ENCODE measurements at places on chromosomes 1 and 21. TPM values are rescaled to one million over a fixed set of nuclear protein-coding genes. Genes with fewer than 3 reads are reported as not detected.

The MR1 gene
- total RNA-seq, result 18.9 TPM

The RALGPS2 gene
- 8.5 TPM for total RNA-seq

The KCND3 gene
- total RNA-seq, result 12.1 TPM

The MYCL gene
- 6.0 TPM for total RNA-seq

The OR2L8 gene
- not detected for total RNA-seq

The CD101 gene
- total RNA-seq, result 6.7 TPM

The S100A2 gene
- 41.2 TPM for total RNA-seq

The ADGRB2 gene
- 7.6 TPM for total RNA-seq

DNA sequence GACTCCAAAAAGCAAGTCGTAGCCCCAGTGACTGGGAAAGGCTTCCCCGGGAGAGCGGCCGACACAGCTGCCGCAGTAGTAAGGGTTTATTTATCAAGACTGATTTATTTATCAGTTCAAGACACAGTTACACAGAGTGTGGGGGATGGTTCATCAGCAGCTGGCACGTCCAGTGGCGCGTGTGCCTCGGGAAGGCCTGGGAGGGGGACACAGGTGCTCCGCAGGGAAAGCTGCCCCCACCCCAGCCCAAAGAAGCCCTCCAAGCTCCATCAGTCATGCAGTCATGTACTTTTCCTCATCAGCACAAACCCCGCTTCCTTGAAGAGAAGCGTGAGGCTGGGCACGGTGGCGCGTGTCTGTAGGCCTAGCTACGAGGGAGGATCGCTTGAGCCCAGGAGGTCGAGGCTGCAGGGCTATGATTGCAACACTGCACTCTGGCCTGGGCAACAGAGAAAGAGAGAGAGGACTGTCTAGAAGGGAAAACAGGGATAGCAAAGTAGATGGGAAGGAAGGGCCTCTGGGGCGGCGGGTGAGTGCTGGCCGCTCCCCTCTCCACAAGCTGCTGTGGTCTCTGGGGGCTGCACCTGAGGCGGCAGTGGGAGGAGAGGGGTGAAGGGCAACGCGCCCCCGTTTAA lies 53.2 kb downstream of the PRKCZ start:
- H3K4me3 ChIP-seq, result no peak overlapping the region
- H3K4me1 ChIP-seq, result peaks cover 17% of the 10 kb centered on the region
- DNase-seq, result no peak

DNA sequence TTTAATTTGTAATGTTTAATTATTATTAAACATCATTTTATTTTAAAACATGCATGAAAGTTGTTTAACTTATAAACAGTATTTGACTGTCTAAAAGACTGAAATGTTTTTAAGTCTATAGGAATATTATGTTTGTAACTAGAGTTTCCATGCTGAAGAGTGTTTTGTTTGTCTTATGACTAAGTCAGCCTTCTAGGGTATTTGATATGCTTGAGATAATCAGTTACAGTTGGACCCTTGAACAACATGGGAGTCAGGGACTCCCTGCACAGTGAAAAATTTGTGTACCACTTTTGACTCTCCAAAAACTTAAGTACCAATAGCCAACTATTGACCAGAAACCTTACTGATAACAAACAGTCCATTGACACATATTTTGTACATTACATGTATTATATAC lies 45.5 kb upstream of the KANK4 start:
- no peaks in the 10 kb centered on the region for H3K27me3 ChIP-seq
- no peak overlapping the region for H3K4me3 ChIP-seq
- H3K36me3 ChIP-seq, result no peaks in the 10 kb centered on the region
- DNase-seq, result no peak
- H3K4me1 ChIP-seq, result no peaks in the 10 kb centered on the region
- H3K27ac ChIP-seq, result no peak overlapping the region

GRCh38 chr1:57116871-57117270 lies 151.1 kb upstream of the C8B start:
- DNase-seq, result no peak
- no peak overlapping the region for H3K27ac ChIP-seq
- no peaks in the 10 kb centered on the region for H3K27me3 ChIP-seq

GRCh38 chr1:160608057-160608456 lies 28.8 kb upstream of the CD84 start:
- H3K27me3 ChIP-seq, result no peaks in the 10 kb centered on the region
- no peak overlapping the region for H3K4me3 ChIP-seq
- no peak for DNase-seq
- no peaks in the 10 kb centered on the region for H3K36me3 ChIP-seq
- H3K27ac ChIP-seq, result no peak overlapping the region
- H3K4me1 ChIP-seq, result no peaks in the 10 kb centered on the region

DNA sequence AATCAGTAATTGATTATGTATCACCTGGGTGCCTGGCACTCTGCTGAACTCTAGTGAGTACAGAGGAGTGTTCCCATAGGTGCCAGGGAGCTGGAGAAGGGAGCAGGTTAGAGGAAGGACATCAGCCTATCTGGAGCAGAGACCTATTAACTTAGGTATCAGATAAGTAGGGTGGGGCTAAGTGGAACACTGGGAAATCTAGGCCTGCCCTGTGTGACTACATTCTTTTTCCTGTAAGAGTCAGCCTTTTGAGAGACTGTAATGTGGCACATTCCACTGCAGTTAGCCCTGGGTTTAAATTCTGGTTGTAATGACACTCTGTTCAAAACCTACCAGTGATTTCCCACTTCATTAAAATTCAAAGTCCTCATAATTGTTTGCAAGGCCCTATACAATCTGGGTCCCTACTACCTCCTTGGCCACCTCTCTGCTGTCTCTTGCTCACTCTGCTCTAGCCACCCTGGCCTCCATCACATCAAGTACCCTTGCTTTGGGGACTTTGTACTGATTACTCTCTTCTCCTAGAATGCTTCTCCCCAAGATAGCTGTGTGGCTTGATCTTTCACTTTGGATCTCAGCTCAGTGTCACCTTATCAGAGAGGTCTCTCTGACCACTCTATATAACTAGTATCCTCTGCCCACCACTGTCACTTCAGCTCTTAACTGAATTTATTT lies 12.9 kb downstream of the STX12 start:
- DNase-seq, result peak; percentile 35
- H3K4me3 ChIP-seq, result no peak overlapping the region
- no peaks in the 10 kb centered on the region for H3K27me3 ChIP-seq
- peaks cover 7% of the 10 kb centered on the region for H3K4me1 ChIP-seq
- H3K36me3 ChIP-seq, result peaks cover 6% of the 10 kb centered on the region

GRCh38 chr1:90176530-90176929 lies 181.6 kb downstream of the ZNF326 start:
- no peaks in the 10 kb centered on the region for H3K27me3 ChIP-seq
- H3K4me3 ChIP-seq, result no peak overlapping the region
- no peaks in the 10 kb centered on the region for H3K36me3 ChIP-seq
- no peak for DNase-seq
- H3K4me1 ChIP-seq, result no peaks in the 10 kb centered on the region

DNA sequence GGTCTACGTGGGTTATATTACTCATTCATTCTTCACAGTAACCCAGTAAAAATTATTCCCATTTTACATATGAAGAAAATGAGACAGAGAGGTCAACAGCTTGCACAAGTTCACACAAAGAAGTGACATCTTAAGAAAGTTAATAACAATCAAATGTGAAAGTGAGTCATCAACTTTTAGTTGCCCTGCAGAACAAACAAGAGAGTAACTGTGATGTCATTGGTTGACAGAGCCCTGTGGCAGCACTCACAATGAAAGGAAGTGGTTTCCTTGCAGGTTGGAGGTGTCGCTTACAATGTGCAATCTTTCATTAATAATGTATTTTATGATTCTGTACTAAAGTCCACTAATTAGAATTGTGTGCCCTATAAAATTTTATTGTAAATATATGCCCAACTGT lies 369.6 kb downstream of the RYR2 start:
- H3K4me3 ChIP-seq, result no peak overlapping the region
- H3K27ac ChIP-seq, result no peak overlapping the region
- H3K4me1 ChIP-seq, result no peaks in the 10 kb centered on the region
- no peaks in the 10 kb centered on the region for H3K36me3 ChIP-seq

DNA sequence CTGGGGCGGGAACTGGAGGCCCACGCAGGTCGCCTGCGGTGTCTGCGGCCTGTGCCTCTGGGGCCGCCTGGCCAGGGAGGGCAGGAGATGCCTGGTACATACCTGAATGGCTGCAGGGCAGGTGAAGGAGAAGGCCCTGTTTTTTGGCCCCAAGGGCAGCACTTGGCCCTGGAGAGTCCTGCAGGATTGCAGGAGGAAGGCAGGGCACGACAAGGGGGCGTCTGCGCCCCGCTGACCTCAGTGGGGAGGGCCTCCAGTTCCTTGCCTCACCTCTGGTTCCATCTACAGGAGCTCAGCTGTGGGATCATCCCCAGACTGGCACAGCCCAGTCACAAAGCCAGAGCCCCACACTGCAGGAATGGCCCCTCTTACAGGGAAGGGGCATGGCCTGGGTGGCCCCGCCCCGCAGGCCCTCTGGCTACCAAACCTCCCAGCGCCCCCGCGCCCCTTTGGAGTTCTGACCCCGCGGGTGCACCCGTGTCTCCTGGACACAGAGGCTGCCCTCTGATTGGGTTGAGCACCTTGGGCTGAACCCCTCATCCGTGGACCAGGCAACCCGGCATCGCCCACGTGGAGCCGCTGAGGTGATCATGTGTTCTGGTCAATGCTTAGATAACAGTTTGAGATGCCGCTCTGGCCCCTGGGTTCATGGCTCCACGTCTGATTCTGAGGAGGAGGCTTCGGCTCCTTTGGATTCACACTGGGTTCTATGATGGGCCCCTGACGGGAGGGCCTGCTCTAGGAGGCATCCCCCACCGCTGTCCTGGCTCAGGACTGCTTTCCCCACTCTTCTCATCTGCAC lies 1.3 kb upstream of the PEX10 start:
- no peak for DNase-seq
- H3K27ac ChIP-seq, result no peak overlapping the region
- no peak overlapping the region for H3K4me3 ChIP-seq
- peaks cover 7% of the 10 kb centered on the region for H3K36me3 ChIP-seq
- no peaks in the 10 kb centered on the region for H3K27me3 ChIP-seq

DNA sequence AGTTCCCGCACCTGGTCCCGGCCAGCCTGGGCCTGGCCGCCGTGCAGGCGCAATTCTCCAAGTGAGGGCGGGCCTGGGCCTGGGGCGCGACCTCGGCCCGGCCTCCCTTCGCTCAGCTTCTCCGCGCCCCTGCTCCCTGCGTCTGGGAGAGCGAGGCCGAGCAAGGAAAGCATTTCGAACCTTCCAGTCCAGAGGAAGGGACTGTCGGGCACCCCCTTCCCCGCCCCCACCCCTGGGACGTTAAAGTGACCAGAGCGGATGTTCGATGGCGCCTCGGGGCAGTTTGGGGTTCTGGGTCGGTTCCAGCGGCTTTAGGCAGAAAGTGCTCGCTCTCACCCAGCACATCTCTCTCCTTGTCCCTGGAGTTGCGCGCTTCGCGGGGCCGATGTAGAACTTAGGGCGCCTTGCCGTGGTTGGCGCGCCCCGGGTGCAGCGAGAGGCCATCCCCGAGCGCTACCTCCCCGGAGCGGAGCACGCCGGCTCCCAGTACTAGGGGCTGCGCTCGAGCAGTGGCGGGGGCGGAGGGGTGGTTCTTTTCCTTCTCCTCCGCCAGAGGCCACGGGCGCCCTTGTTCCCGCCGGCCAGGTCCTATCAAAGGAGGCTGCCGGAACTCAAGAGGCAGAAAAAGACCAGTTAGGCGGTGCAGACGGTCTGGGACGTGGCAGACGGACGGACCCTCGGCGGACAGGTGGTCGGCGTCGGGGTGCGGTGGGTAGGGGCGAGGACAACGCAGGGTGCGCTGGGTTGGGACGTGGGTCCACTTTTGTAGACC lies 1.2 kb downstream of the OLIG1 start:
- no peak overlapping the region for H3K4me3 ChIP-seq
- H3K4me1 ChIP-seq, result peaks cover 20% of the 10 kb centered on the region
- H3K27me3 ChIP-seq, result peaks cover 18% of the 10 kb centered on the region
- no peaks in the 10 kb centered on the region for H3K36me3 ChIP-seq
- peak; percentile 30 for DNase-seq

DNA sequence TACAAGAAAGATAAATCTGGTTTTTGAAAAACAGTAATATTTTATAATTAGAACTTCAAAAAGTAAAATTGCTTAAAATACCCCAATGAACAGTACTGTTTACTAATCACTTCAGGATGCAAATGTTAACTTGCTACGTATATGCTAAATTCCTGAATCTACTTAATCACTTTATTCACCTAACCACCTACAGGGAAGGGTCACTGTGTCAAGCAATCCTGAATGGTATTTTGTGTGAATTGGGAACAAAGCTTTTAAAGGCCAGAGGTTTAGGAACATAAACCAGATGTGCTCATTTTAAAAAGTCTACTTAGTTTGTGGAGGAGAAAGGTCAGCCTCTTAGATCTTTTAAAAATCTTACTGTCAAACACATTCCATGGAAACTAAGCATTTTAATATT lies 1143.0 kb upstream of the ADGRL2 start:
- DNase-seq, result no peak
- H3K27me3 ChIP-seq, result no peaks in the 10 kb centered on the region
- H3K27ac ChIP-seq, result no peak overlapping the region
- H3K4me3 ChIP-seq, result no peak overlapping the region
- no peaks in the 10 kb centered on the region for H3K36me3 ChIP-seq
- no peaks in the 10 kb centered on the region for H3K4me1 ChIP-seq

GRCh38 chr1:234611225-234611846 lies 1.4 kb upstream of the IRF2BP2 start:
- H3K27me3 ChIP-seq, result no peaks in the 10 kb centered on the region
- H3K36me3 ChIP-seq, result peaks cover 10% of the 10 kb centered on the region
- H3K4me3 ChIP-seq, result no peak overlapping the region
- DNase-seq, result no peak
- H3K4me1 ChIP-seq, result peaks cover 11% of the 10 kb centered on the region

GRCh38 chr1:117110774-117111173 lies 10.8 kb downstream of the TRIM45 start:
- H3K4me3 ChIP-seq, result no peak overlapping the region
- H3K27ac ChIP-seq, result no peak overlapping the region
- no peak for DNase-seq
- peaks cover 7% of the 10 kb centered on the region for H3K36me3 ChIP-seq

GRCh38 chr1:46506470-46507219 lies 17.0 kb downstream of the DMBX1 start:
- no peaks in the 10 kb centered on the region for H3K36me3 ChIP-seq
- no peak overlapping the region for H3K4me3 ChIP-seq
- no peak for DNase-seq

- H3K27me3 ChIP-seq, result no peaks in the 10 kb centered on the region
- H3K4me3 ChIP-seq, result no peak overlapping the region
- no peaks in the 10 kb centered on the region for H3K36me3 ChIP-seq
- no peak for DNase-seq
- no peak overlapping the region for H3K27ac ChIP-seq
Measured at GRCh38 chr1:187092104-187092503, 263.4 kb downstream of the PLA2G4A start.

- H3K4me1 ChIP-seq, result no peaks in the 10 kb centered on the region
- no peaks in the 10 kb centered on the region for H3K36me3 ChIP-seq
- DNase-seq, result no peak
Measured at GRCh38 chr1:113392541-113393128, 2.3 kb downstream of the MAGI3 start.
